ENCODE measurements at places on chromosomes 12 and 14.

GRCh38 chr14:34184126-34184525 is 233.3 kb upstream of the EGLN3 start:
- DNase-seq, result no peak

GRCh38 chr12:65331456-65331855 is 53.0 kb downstream of the MSRB3 start:
- no peak for DNase-seq

GRCh38 chr14:36450550-36450949 is 69.5 kb downstream of the NKX2-1 start:
- no peak for DNase-seq

DNA sequence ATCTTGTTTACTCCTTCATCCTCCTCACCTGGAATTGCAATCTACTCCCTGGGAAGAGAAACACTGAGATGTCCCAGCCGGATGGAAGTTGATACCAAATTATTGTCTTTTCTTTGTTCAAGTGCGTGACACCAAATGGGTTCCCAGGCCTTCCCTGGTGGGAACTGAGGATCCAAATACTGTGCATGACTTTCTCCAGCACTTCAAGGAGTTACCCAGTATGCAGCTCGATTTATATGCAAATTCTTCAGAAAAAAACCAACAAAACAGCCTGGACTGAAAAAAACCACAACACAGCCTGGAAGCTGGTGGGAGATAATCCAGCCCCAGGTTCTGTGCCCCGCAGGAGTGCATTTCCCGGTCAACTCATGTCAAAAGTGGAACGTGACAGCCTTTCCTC is 310.6 kb downstream of the GLT1D1 start:
- no peak for DNase-seq

- DNase-seq, result no peak
Observed at GRCh38 chr12:56839915-56840325, 76.8 kb downstream of the HSD17B6 start.

DNA sequence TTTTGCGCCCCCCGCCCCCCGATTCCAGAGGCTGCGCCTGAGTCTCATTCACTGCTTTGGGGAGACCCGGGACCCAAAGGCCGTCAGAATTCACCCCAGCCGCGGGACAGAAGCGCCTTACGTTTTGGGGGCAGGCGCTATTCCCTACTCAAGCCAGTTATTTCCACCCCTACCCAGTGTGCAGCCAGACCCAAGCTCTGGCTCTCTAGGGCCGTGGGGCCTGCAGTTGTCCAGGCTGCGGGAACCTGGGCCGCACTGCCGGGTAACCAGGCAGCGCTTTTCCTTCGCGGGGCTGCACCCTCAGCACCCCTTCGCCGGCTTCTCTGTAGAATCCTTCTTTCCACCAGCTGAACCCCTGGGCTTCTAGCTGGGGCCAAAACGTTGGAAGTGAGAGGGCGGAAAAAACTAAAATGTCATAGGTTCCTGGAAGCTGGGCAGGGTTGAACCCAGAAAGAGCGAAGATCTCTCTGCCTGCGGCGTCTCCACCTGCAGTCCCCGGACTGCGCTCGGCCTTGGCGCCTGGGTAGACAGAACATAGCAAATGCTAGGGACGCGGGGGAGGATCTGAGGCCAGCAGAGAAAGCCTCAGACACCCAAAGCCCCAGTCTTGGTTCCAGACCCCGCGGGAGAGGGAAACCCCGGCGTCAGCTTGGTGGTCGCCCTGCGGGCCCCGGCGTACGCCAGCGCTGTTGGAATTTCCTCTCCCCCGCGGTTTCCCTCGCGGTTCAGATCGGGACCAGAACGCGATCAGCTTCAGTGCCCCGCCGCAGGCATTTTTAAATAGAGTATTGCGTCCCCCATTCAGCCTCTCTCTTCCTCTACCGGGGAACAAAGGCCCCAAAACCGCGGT is 18.3 kb downstream of the TBX3 start:
- no peak for DNase-seq

GRCh38 chr14:104512061-104512460 is 67.5 kb upstream of the C14orf180 start:
- DNase-seq, result no peak

GRCh38 chr12:88411689-88412088 is 168.6 kb downstream of the KITLG start:
- DNase-seq, result no peak

DNA sequence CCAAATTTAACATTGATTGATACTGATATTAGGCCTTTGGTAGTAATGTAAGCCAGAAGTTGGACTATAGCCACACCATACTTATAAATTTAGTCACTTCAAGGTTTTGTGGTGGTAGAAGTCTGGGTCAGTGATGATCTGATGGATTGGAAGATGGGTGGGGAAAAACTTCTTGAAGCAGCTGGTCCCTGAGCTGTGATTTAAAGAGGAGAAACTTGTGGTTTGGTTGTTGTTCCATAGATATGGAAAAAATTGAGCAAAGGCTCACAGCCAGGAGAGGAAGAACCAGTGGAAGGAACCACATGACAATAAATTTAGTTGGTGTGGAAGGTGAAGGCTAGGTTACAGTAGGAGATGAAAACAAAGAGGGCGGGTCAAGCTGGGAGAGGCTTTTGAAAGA is 26.1 kb downstream of the PTHLH start:
- DNase-seq, result no peak

- peak; percentile 55 for DNase-seq
Observed at GRCh38 chr14:95442633-95443021, 73.8 kb downstream of the SYNE3 start.

DNA sequence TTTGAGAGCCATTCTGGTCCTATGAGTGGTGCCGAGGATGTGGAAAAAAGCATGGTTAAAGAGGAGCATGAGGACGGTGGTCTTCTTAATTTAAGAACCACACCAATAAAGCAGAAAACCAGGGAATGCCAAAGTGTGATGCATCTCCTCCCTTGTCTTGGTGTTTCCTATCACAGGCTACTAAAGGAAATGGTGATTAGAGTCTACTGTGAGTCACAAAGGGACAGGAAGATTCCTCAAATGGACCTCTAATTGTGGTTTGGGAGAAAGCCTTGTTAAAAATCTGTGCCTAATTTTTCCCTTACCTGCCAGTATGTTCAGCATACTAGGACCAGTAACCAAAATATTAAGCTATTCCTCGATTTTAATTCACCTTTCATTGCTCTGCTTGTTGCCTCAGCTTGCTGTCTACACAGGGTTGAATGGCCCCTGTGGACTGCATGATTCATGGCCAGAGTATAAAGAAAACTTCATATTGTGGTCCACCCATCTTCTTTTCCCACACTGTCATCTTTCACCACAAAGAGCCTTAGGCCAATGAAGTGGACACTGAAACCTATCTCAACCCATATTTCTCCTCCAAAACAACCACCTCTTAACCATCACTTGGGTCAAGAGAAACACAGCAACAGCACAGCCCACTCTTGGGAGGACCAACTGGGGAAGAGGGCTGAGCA is 38.8 kb downstream of the DIO2 start:
- DNase-seq, result no peak

DNA sequence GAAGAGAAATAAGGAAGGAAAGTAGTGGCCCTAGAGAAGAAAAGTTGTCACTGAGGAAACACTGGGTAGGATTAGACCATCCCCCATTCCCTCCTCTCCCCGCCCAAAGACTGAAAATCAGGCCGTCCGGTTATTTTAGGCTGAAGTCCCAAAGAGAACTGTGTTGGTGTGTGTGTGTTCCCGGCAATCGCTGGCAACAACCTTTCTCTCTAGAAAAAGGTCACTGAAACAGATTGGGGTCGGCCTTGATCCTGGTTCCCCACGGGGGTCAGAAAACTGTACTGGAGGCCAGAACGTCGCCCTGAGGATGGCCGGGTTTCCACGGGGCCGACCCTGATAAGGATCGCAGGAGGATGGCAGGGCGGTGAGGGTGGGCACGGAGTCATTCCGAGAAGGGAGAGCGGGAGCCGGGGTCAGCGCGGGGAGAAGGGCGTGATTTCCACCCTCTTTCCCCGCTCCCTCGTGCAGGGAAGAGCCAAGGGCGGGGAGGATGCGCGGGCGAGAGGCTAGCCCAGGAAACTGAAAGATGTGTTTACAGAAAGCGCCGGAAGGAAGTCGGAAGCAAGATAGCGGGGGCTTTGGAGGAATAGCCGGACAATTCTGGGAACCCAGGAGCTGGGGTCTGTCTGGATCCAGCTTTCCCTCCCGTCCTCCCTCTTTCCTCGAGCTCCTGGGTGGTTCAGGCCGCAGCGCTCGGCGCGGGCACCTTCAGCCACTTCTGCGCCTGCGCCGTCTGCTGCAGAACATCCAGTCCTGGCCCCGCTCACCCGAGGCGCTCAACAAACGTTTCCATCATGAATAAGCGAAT is 25.3 kb upstream of the SPTLC2 start:
- DNase-seq, result peak; percentile 32

GRCh38 chr12:15256761-15257160 is 35.5 kb upstream of the RERG start:
- no peak for DNase-seq

DNA sequence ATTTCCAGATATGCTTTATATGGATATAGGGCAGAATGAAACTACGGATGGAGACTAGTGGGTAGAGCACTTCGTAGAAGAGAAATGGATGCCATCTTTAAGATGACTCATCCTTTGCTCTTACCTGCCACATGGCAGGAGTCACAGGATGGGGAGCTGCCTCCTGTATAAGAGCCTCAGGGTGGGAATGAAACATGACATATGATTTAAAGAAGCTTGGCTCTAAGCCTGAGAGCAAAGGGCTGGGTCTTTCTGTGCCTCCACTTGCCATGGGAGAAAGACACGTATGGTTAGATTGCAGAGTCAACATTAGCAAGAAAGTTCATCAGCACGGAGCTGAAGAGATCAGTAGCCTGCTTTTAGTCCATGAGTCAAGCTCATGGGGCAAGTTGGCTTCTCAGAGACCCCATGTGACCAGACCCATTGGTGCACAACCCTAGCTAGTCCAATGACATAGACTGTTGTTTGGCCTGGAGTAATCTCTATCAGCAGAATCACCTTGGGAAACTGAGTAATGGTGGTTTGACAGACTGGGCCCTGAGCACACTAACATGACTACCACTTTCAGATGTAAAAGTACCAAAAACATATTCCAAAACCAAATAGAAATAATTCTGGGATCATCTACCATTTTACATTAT is 38.1 kb upstream of the IL22 start:
- no peak for DNase-seq

- DNase-seq, result no peak
Observed at GRCh38 chr12:18443768-18444437, 182.6 kb downstream of the PIK3C2G start.

DNA sequence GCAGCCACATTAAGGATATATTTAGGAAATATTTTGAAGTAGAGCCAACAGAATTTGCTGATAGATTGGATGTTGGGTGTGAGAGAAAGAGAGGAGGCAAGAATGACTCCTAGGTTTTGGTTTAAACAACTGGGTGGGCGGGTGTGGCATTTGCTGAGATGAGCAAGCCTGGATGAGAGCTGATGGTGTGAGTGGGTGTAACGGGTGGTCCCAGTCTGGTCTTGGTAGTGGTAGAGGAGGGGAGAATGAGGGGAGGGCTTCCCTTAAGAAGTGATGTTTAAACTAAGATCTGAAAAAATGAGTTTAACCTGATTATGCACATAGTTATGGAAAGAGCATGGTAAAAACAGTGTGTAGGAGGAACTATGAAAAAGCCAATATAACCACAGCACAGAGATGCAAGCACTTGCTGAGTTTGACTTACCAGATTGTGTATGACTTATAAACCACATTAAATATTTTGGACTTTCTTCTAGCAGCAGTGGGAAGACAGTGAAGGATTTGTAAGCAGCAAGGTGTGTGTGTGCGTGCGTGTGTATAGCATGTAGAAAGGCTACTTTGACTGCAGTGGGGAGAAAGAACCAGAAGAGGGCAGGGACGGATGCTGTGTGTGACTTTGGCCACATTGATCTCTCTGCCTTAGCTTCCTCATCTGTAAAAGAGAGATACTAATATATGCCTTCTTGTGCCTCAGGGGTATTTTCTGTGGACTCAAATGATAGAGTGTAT is 139.7 kb downstream of the PRIMA1 start:
- DNase-seq, result no peak

- no peak for DNase-seq
Observed at GRCh38 chr14:37490607-37491006, 104.4 kb downstream of the FOXA1 start.

DNA sequence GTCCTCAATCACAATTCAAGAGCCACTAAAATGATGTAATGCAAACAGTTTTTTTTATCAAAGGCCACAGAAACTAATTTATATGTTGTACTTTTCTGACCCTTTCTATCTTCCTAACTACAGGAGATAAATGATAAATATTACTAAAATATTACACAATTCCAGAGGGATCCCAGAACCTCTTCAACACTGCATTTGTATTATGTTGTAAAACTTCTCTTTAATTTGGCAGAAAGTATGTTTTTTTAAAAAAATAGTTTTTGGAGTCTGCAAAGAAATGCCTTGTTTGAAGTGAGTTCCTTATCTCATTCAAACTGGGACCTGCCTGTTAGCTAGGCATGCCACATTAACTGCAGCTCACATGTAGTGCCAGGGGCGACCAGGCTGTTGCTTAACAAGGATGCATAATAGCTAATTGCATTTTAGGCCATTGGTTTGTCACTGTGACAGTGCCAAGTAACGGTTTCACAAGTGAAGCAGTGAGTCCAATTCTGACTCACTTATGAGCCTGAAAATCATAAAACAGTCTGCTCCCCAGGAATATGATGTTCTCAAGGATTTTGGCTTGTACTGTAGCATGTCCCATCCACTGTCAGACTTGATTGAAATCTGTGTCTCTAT is 266.9 kb downstream of the KTN1 start:
- no peak for DNase-seq

DNA sequence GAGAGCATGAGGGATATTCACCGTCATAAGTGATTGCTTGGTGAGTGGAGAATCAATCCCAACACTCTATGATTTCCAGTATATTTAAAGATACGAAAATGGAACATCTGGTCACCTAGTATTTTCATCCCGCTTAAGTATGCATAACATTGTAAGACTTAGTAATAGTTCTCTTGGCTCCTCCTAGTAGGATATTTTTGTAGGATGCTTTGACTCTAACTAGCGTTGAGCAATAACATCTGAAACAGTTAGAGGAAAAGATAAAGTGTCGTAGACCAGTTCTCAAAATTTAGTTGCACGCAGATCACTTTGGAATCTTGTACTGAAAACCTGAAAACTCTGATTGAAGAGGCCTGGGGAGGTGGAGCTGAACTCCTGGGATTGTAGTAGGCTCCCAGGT is 7.6 kb downstream of the SAMD4A start:
- no peak for DNase-seq

DNA sequence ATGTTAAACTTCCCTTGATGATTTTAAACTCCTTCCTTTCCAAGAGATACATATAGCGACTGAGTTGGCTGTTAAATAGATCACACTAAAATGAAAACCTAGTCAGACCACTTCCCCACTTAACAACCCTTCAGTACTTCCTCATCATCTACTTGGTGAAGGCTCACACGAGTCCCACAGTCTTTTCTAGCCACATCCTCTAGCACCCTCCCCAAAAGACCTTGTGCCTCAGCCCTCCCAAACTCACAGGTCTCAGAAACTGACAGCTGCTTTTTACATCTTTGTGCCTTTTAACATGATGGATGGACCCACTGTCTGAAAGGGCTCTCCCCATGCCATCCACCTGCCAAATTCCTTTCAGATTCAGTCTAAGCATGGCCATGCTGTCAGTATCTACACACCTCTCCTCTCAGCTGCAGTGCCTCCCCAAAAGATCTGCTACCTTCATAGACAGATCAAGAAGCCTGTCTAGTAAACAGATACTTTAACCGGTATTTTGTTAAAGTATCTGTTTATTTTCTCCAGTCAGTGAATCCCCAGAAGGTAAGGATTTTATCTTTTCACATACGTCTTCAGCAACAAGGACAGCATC is 65.1 kb upstream of the GPHB5 start:
- DNase-seq, result no peak
